ENCODE measurements at places on chromosomes 3 and 15. TPM values are rescaled to one million over a fixed set of nuclear protein-coding genes. Genes with fewer than 3 reads are reported as not detected.

IMPG2 gene
- under 0.01 TPM for total RNA-seq

FES gene
- total RNA-seq, result 24.7 TPM

GRCh38 chr15:27627623-27628022, 471.5 kb downstream of the OCA2 start:
- no peak for DNase-seq

GRCh38 chr15:78208341-78208844, 26.0 kb downstream of the ACSBG1 start:
- no peak for DNase-seq

DNA sequence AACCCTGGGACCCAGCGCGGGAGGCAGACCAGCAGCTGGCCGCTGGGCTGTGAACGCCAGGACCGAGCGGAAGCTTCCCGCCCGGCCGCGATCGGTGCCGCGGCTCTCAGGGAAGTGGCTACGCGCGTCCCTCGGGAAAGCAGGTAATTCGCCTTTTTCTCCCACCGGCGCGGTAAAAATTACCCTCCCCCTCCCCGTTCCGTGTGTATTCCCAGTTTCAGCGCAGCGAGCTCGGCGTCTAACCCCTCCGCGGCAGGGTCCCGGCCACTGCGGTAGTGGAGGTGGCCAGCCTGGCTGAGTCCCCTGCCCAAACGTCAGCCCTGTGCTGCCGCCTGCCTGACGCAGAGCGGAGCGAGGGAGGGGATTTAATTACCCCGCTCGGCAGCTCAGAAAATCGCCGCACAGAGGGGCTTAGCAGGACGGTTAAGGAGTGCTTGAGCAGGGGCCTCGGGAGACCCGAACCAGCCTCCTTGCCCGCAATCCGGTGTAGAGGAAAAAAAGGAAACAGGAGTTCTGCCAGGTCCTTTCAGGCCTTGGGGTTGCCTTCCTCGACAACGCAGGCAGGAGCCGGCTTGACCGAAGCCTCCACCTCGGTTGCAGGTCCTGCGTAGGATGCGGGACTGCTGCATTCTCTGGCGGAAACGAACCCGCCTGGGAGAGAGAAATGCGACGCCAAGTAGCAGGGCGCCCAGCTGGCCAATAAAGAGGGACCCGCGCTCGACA, 2.9 kb downstream of the GATA2 start:
- no peak for DNase-seq

DNA sequence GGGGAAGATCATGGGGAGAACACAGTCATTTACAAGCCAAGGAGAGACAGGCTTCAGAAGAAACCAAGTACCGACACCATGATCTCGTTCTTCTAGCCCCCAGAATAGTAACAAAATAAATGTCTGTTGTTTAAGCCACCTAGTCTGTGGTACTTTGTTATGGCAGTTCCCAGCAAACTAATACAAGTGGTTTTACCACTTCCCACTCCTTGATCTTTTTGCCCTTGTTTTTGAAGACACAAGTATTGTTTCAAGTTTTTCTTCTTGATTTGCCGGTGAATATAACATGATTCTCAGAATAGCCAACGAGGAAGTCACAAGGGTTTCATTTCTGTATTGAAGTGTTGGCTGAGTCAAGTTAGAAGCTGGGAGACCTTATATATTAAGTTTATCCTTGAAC, 220.3 kb downstream of the SOX2 start:
- no peak for DNase-seq

GRCh38 chr3:63032881-63033280, 157.7 kb upstream of the CADPS start:
- no peak for DNase-seq

DNA sequence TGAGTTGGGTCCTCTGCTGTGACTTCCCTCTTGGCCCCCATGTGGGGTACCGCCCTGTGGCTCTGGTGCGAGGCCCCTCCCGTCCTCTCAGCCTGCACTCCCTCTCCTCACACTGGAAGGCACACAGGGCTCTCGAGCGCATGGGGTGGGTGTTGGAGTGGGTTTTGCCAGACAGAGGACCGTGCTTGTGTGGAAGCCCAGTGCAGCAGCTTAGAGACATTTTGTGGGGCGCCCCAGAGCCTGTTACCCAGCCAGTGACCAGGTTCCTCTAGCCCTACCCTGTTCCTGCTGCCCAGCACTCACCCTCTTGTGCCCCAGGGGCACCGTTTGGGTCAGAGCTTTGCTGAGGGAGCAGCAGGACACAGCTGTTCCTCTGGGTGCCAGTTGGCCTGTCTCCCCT, 9.9 kb downstream of the PLXNA1 start:
- no peak for DNase-seq

DNA sequence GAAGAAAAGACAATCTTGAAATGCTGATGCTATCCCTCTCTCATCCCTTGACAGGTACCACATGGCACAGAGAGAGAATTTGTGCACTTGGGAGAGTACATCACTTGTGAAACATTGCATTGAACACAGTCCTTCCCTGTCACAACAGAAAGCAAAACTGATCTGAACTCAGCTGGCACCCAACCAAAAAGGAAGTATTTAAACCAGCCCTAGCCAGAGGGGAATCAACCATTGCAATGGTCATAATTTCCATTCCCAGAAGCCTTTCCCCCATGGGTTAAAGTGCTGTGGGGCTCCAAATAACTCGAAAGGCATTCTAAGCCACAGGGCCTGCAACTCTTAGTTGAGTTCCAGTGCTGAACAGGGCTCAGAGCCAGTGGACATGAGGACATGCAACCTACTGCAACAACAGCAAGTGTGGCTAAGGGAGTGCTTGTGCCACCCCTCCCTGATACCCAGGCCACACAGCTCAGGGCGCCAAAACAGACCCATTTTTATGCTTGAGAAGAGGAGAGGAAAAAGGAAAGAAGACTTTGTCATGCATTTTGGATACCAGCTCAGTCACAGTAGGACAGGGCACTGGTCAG, 530.8 kb upstream of the BCHE start:
- DNase-seq, result no peak

- DNase-seq, result peak; percentile 26
Observed at GRCh38 chr3:58093574-58094195, 85.5 kb downstream of the FLNB start.

- no peak for DNase-seq
Observed at GRCh38 chr3:16050641-16051467, 123.6 kb upstream of the GALNT15 start.

GRCh38 chr15:48391950-48392349, 60.7 kb downstream of the DUT start:
- DNase-seq, result no peak

DNA sequence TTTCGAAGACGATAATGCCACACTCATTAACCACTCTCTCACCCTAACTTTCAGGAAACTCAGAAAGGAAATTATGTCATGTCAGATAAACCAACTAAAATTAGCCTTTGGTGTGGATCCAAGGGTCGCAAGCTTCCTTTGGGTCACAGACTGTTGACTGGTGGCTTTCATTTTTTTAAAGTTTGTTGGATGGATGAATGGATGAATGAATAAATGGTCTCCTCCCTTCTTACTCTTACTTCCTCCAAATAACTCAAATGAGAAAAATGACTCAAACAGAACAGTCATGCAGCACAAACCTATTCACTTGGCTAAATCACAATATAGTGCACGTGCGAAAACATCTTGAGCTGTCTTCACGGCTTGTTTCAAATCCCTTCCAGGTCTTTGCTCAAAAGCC, 82.9 kb upstream of the HACD2 start:
- DNase-seq, result peak; percentile 39

Data from epithelial cell of proximal tubule (primary cell).